ENCODE measurements at places on chromosomes 5 and 9.

GRCh38 chr5:31738199-31738598 lies 99.3 kb downstream of the PDZD2 start:
- no peak for DNase-seq

- no peak for DNase-seq
Measured at GRCh38 chr5:132455614-132456115, 34.9 kb downstream of the IRF1 start.

GRCh38 chr9:27572918-27573633 lies at the start of gene C9orf72:
C9orf72 (minus strand) TSS chr9:27573481; CDS start chr9:27567120, 6,361 bp downstream.
- DNase-seq = peak; percentile 73

GRCh38 chr9:5265939-5266338 lies 34.7 kb downstream of the INSL4 start:
- DNase-seq = no peak

- DNase-seq = no peak
Measured at GRCh38 chr5:23318166-23318565, 189.2 kb upstream of the PRDM9 start.

DNA sequence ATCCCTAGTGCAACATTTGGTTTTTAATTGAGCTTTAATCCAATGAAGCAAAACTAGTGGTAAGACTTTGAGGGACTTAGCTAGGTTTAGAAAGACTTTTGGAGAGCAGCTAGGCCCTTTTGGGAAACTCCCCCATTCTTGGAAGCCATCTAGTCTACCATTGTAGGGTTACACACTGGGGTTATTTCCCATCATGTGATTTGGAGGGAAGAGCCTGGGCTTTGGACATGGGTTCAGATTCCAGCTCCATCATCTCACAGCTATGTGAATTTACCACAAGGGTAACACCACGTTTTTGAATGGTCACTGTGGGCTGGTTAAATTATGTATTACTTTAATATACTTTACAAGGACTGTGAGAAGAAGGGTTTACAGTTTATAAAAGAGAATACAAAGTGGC lies 18.3 kb upstream of the TNFSF15 start:
- DNase-seq = peak; percentile 68

- no peak for DNase-seq
Measured at GRCh38 chr5:170355601-170356098, 33.5 kb downstream of the KCNMB1 start.

- no peak for DNase-seq
Measured at GRCh38 chr5:166166071-166166470, 2125.4 kb upstream of the WWC1 start.

Data from fibroblast of skin of abdomen (primary cell).